Vagina (tissue), 2 donors: ENCODE measurements at places on chromosomes 3 and 15. TPM values are rescaled to one million over a fixed set of nuclear protein-coding genes. Genes with fewer than 3 reads are reported as not detected.

GRCh38 chr3:141656771-141657170 is 81.3 kb upstream of the RNF7 start:
- no peak for DNase-seq

- no peak for DNase-seq
Observed at GRCh38 chr3:110903771-110904519, 167.7 kb upstream of the NECTIN3 start.

DNA sequence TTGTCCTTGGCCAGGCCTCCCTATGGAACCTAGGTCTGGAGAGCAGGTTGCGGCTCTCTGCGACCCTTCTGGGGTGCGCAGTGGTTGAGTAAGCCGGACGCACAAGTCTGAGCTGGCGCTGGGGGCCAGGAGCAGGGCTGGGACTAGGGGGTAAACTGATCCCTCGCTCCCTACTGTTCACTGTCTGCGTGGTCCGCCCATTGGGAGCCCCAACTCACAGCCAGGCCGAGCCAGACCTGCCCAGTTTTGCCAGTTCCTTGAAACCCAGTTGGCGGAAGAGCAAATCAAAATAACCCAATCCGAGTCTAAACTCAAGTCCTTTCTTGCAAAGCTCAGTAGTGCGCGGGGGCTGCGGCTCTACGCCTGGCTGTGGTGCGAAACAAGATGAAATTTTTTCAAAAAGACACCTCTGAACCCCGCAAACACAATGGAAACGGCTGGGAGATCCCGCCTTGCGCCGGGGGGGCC is 17.5 kb downstream of the RGMA start:
- no peak for DNase-seq

- no peak for DNase-seq
Observed at GRCh38 chr3:126912491-126913195, 70.3 kb upstream of the PLXNA1 start.

- DNase-seq = no peak
Observed at GRCh38 chr15:40279437-40280141, 3.3 kb downstream of the ANKRD63 start.

DNA sequence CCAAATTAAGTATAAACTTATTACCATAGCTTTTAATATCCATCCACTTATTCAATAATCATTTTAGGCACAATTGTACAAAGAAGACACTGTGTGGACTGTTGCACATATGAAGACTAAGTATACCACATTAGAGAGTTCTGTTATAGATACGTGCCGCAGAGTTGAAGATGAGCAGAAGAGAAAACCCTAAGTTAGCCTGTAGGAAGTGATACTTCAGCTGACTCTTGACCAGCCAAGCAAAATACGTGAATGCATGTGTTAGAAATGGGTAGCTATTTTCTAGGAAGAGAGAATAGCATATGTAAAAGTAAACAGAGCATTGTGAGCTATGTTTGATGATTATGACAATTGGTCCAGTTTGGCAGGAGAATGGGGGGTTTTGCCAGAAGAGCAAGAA is 272.0 kb upstream of the ATP11B start:
- no peak for DNase-seq

The PRTG gene
- 5.2 TPM for total RNA-seq
